ENCODE measurements at places on chromosomes 1 and 21.
A peak's percentile ranks its signal among the peaks of the same experiment; 100 is the strongest.

- DNase-seq = no peak
Observed at GRCh38 chr1:201774224-201774982, 54.6 kb upstream of the IPO9 start.

DNA sequence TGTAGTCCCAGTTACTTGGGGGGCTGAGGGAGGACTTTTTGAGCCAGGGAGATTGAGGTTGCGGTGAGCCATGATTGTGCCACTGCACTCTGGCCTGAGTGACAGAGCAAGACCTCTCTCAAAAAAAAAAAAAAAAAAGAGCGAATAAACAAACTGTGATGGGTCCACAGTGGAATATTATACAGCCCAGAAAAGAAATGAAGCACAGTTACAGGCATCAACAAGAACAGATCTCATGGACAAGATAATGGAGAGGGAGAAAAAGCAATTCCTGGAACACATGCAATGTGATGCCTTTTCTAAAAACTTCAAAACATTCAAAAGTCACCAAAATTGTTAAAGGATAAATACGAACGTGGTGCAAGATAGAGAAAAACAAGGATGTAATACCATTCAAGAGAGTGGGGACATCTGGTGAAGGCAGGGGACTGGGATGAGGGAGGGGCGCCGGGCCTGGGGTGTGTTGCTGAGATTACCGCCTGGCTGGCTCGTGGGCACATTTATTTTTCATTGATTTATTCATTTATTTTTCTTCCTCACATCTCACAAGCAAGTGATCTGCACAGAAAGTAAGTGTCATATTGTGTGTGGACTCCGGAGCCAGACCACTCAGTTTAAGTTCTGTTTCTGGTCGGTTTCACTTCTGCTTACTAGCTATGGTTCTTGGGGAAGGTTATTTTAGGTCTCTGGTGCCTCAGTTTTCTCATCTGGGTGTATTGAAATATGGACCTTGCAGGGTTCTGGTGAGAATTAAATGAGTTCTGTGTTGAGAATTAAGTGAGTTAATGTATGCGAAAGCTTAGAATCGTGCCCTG lies 30.1 kb downstream of the ABCG1 start:
- DNase-seq = no peak

DNA sequence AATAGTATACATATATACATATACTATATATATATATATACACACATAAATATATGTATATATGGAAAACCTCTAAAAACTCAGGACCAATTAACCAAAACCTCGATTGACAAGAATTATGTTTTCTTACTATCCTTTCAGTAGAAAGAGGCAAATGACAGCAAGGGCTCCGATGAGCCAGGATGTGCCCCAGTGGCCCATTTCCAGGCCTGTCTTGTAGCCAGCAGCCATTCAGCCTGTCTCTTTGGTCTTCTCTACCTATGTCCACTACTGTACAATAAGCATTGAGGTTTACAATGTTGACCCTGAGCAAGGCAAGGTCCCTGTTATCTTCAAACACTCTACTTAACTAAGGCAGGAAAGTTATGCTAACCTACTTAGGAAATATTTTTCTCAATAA lies 9.8 kb downstream of the KCNA2 start:
- no peak for DNase-seq

- no peak for DNase-seq
Observed at GRCh38 chr1:54953846-54954245, 26.6 kb upstream of the TMEM61 start.

- DNase-seq = no peak
Observed at GRCh38 chr1:32303358-32303757, 11.5 kb downstream of the HDAC1 start.

GRCh38 chr1:21304488-21304887 lies 14.2 kb upstream of the ECE1 start:
- no peak for DNase-seq

- DNase-seq = no peak
Observed at GRCh38 chr1:46487818-46488218, 1.8 kb upstream of the DMBX1 start.

DNA sequence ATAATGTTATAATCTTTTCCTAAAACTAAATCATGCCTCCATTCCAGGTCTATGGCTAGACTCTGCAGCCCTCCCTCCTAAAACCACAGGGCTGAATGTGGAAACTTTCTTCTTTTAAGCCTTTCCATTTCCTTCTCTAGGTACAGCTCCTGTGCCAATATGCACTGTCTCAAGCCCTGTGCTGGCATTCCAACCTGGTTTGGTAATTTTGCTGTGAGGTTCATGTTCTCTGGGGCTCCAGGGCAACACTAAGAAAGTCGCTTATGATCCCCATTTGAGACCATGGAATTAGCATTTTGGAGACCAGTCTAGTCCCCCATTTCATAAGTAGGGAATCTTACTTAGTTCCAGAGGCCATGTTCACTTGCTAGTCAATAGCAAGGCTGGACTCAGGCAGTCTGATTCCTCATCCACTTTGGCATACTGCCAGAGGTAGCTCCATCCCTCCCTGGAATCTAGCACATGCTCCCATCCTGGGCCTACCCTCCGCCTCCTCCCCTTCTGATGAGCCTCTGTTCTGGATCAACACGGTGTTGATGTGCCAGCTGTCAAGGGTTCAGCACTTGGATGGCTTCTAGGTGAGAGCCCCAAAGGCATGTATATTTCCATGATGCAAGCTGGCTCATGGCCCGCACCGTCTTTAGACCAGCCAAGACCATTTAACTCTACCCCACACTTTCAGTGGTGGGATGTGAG lies 36.5 kb downstream of the ZMYND12 start:
- no peak for DNase-seq

GRCh38 chr1:237032029-237032428 lies 10.0 kb upstream of the RYR2 start:
- no peak for DNase-seq

DNA sequence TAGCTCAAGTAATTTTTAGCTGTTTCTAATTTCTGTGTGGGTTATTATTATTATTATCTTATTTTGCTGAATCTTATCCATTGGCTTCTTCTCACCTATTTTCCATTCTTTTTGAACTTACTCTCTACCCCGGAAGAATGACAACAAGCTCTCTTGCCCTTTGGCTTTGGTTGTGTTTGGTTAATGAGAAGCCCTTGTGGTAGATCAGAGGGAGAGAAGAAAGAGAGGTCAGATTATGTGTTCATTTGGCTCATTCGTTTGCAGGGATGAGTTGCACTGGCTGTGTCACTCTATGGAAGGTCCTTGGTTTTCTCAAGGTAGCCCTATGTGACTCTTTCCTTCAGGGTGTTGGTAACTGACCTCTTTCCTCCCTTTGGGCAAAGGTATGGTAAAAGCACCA lies 391.9 kb downstream of the LMO4 start:
- no peak for DNase-seq

DNA sequence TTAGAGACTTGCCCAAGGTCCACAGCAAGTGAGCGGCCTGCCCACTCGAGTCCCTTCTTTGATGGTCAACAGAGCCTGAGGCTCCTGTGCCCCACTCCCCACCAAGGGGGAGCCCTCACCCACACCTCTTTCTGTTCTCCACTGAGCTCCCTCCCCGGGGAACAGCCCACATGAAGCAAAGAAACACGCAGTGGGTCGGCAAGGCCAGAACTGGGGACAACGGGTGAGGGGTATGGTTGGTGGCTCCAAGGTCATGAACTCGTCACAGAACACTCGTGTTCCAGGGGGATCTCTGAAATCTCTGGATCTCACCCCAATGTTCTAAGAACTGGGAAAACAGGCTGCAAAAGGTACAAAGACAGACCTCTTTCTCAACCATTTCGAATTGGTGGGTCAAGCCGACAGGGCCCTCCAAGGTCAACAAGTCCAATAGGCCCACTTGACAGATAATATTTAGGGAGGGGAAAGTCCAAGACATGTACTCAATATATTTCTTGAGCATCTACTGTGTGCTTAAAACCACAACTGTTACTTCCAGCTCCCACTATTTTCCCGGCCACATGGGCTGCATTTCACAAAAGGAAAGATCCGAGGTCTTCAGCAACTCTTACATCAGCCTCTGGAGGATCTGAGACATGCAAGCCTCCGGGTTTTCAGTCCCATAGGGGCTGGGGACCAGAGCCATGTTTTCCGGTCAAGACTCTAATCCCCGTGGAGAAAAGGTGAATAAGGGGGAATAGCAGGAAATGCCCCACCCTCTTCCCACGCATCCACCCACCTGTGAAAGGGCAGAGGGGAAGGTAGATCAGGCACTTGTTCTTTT lies 1.1 kb upstream of the RAP1GAP start:
- DNase-seq = no peak

GRCh38 chr1:32186077-32186476 lies 6.6 kb downstream of the TXLNA start:
- no peak for DNase-seq

DNA sequence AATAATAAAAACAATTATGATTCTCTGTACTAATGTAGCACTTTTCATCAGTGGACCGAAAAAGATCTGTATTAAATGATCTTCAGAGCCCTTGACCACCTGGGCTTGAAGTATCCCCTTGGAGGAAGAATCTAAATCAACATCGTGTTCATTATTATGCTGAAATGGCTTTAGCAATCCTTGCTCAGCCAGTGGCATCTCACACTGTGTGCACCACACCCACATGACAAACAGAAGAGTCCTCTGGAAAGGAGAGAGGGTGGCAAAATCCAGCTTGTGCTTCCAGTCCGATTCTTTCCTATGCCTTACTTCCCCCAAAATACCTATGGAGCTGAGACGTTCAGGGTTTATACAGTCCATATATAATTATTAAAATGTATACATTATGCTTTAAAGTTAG lies 318.5 kb upstream of the RUNX1 start:
- no peak for DNase-seq

DNA sequence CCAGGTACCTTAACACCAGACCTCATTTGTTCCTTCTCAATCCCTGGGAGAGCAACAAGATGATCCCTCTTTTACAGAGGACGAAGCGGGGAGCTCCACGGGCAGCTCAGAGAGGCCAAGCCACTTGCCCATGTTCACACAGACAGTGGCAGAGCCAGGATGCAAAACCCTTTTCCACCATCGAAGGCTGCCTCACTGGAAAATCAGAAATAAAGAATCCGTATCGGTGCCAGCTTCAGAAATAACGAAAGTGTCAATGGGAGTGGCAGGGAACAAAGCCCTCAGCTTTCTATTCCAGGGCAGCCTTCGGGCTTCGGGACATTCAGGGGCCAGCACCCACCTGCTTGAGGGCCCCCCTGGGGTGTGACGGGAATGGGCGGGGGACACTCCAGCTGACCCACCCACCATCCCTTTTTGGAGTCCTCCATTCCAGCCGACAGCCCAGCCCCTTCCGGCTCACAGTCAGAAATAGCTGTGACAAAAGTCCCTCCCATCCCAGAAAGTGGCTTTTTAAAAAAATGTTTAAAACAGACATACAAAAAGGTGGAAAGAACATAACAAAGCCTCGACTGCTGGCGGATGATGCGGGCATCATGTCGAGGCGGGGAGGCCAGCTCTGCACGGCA lies 6.0 kb downstream of the IFFO2 start:
- DNase-seq = no peak

DNA sequence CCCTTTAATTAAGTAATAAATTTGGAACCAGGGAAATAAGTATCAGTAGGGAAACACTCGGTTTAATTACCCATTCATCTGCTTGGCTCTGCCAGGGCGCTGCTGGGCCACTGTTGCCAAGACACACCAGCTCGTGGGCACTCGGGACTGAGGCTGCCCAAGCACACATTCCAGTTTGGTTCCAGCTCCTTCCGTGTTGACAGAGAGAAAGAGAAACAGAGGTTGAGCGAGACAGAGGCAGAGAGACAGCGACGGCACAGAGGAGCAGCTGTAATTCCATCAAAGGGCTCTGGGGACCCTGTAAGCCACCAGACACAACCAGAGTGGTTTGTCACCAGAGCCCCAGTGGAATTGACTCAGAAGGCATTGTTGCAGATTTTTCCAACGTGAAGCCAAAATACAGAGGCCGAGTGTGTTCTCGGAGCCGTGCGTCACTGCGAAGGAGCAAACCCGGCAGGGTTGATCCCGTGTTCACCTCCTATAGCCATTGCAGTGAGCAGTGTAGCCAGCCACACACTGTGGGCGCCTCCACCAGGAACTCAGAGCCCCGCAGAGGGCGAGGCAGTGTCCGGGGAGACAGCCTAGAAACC lies 33.5 kb downstream of the SYF2 start:
- DNase-seq = no peak

GRCh38 chr1:22131875-22132486 lies 10.9 kb downstream of the WNT4 start:
- peak; percentile 11 for DNase-seq

- no peak for DNase-seq
Observed at GRCh38 chr1:230772457-230773395, 25.5 kb downstream of the CAPN9 start.

Measured in stimulated activated CD4-positive, alpha-beta T cell treated with anti-CD3 and anti-CD28 coated beads, Interleukin-15, amount 100 ng/mL, for 1 hour (primary cell).